CD4-positive, alpha-beta T cell treated with Interleukin-15 for 1 hour (primary cell): ENCODE measurements at places on chromosomes 3 and 15.

DNA sequence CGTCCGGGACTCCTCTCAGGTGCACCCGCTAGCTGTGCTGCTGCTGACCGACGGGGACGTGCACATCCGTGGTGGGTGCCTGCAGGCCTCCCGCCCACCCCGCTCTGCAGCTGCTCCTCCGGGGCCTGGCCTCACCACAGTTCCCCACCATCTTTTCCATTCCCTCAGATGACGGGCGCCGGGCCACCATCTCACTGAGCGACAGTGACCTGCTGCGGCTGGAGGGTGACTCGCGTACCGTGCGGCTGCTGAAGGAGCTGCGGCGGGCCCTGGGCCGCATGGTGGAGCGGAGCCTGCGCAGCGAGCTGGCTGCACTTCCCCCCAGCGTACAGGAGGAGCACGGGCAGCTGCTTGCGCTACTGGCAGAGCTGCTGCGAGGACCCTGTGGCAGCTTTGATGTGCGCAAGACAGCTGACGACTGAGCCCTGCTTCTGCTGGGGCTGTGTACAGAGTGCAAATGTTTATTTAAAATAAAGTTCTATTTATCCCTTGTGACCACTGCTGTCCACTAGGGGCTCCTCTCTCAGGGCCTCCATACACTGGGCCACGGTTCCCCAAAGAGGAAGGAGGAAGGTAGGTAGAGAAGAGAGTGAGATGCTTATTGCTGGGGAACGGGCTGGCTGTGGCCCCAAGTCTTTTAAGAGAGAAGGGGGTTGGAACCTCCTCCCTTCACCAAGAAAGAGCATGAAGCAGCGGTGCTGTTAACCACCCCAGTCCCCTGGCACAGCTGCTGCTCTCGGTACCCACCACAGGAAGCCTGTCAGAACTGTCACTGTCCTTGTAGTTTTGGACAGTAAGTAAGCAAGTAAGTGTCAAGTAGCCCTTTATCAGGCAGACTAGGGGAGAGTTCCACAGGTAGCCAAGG is 47.0 kb downstream of the DHX30 start:
- no peak for DNase-seq

DNA sequence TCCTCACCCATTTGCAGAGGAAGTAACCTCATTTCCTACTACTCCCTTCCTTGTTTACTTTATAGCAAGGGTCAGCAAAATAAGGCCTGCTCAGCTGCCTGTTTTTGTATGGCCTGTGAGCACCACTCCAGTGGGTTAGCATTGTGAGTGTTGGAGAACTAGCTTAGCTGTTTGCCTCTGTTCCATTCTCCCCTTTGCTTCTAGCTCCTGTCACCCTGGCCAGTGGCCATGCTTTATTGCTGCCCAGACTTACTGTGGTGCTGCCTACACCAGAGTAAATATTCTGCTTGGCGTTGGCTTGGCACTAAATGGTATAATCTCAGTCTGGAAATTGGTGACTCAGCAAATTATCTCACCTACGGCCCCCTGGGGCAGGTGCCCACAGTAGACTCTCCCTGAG is 8.8 kb downstream of the PDCD6IP start:
- no peak for DNase-seq

GRCh38 chr3:47261301-47261700 is 21.3 kb downstream of the KIF9 start:
- no peak for DNase-seq

DNA sequence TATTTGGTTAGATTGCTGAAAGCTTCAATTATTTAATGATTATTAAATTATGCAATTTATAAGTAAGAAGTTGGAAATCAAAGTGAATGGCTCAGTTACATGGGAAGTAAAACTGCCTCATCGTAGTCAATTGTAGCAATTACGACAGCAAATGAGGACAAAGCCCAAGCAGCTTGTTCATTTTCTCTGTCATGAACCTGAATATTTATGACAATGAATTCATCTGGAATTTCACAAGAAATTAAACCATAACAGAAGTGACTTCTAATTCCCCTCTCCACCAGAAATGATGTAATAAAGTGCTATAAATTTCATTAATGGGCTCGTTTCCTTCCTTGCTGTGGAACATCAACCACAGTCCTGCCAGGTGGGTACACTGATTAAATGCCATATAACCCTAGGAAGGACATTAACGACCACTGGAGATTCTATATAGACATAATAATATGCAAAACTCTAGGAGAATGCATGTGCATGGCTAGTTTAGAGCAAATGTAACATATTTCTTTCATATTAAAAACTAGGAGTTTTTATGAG is 273.8 kb upstream of the DCBLD2 start:
- DNase-seq = no peak

DNA sequence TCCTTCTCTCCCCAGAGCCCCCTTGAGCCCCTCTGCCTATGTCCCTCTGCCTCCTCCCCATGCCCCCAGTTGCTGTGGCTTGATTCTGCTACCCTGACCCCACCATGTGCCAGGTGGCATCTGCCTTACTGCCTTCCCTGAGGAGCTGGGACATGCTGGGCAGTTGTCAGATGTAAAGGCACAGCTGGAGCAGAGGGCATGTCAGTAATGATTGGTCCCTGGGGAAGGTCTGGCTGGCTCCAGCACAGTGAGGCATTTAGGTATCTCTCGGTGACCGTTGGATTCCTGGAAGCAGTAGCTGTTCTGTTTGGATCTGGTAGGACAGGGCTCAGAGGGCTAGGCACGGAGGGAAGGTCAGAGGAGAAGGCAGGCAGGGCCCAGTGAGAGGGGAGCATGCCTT is 3.5 kb upstream of the PPCDC start:
- no peak for DNase-seq

DNA sequence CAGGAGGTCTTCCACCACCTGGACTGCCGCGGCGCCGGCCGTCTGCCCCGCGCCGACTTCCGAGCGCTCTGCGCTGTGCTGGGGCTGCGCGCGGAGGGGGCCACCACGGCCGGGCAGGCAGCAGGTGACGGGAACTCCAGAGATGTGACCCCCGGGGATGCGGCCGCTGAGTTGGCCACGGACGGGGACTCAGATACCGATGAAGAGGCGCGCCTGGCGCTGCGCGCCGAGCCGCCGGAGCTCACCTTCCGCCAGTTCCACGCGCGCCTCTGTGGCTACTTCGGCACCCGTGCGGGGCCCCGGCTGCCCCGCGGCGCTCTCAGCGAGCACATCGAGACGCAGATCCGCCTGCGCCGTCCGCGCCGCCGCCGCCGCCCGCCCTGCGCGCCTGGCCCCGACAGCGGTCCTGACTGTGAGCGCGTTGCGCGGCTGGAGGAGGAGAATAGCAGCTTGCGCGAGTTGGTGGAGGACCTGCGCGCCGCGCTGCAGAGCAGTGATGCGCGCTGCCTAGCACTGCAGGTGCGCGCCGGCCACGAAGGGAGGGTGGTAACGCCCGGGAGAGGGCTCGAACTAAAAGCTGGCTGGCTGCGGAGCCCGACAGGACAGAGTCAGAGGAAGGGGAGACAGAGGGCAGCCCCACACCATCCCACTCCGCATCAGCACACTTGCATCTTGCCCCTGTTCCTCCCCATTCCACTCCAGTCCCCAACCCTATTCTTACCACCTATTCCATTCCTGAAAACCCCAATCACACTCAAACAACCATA is 885 bp downstream of the EFCC1 start:
- DNase-seq = no peak

DNA sequence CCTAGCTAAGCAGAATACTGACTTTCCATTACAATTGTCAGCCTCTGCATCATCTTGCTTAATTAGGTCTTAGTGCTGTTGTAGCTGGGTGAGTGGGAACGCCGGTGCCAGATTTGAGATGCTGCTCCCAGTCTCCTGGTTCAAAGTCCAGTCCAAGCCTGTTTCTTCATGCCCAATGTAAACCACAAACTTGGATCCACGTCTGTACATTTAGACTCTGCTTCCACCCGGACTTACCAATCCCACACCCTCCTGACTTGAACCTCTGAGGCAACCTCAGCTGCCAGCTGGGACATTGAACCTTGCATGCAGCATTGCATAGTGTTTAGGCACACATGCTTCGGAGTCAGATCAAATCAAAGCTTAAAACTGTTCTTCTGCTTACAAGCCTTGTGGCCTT is 43.0 kb downstream of the BCL2L10 start:
- no peak for DNase-seq

GRCh38 chr3:59107856-59108815 is 58.3 kb upstream of the CFAP20DC start:
- DNase-seq = no peak

GRCh38 chr3:27392950-27393679 is 23.9 kb upstream of the NEK10 start:
- DNase-seq = no peak

DNA sequence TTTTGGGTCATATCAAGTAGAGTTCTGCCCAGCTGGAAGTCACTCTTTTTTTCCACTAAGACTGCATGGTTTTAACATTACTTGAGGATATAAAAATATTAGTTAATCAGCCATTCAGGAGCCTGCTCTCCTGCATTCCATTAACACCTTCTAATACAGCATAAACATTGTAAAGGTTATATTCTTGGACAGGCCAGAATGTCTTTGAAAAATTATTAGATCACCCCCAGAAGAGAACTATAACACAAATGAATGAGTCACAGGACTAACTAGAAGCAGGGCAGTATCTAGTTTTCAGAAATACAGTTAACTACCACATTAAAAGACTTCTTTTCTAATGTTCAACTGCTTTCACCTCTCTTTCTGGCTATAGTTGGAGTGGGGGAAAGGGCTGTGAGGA is 80.9 kb downstream of the THBS1 start:
- no peak for DNase-seq

DNA sequence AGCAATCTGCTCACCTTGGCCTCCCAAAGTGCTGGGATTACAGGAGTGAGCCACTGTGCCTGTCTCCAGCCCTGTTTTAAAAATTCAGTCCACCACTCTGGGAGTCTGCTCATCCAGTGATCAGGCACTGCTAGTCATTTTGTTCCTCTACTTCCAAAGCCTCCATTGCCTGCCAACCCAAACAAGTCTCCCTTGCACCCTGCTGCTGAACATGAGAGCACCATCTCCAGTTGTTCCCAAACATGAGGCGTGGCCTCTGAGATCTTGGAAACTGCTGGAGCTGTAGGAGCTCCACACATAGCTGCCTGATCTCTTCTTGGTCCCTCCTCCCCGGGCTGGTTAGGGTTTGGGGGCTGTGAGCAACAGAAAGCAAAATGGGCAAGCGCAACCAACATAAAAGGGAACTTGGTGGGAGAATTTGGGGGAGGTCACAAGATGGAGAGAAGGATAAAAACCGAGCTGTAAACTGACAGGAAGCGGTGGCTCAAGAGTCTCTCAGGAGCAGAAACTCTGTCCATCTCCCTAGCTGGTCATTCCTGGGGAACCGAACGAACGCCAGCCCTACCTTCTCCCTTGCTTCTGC is 49.6 kb upstream of the TLE3 start:
- no peak for DNase-seq

DNA sequence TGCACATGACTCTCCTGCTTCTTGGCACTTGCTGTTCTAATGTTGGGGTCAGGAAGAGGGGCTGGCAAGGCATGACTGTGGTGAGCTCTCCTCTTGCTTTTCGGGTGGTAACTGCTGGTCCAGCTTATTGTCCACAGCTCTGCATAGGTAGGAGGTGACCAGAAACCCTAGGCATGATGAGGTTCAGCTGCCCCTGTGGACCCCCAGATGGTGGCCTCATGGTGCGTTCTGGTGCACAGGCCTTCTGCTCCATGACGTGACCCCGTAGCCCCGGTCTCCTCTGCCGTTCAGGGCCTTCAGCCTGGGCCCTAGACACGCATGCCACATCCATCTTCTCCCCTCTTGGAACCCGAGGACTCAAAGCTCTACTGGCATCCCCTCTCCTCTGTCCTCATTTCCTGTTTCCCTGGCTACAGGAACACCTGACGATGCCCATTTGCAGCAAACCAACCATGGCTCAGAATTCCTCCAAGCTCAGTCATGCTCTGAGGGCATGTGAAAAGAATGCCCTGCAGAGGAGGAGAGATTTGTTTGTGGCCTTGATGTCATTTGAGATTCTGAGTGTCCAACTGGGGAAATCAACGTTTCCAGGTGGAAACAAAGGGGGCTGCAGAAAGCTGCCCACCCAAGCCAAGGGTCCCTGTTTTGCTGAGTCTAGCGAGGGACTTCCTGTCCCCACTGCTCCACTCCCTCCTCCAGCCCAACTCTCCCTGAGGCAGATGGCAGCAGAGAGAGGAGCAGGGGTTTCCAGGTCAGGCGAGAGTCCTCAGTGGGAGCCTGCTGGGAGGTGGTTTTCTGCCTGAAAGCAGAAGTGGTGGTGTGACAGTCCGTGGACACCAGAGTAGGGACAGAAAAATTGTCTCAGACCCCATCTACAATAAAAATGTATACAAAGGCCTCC is 198.7 kb upstream of the LYSMD4 start:
- DNase-seq = no peak

GRCh38 chr3:151216641-151217607 is 13.9 kb upstream of the GPR171 start:
- DNase-seq = no peak

- no peak for DNase-seq
Observed at GRCh38 chr3:49424816-49425215, 2.5 kb upstream of the AMT start.

- peak; percentile 70 for DNase-seq
Observed at GRCh38 chr3:59857589-59858346, 807.9 kb upstream of the CFAP20DC start.

GRCh38 chr3:15291589-15292541 is 40.5 kb downstream of the SH3BP5 start:
- peak; percentile 73 for DNase-seq

- DNase-seq = peak; percentile 37
Observed at GRCh38 chr15:67107014-67107812, 41.8 kb downstream of the SMAD3 start.

GRCh38 chr15:61075741-61076140 is 153.4 kb downstream of the RORA start:
- no peak for DNase-seq

- no peak for DNase-seq
Observed at GRCh38 chr3:195213639-195214315, 57.2 kb downstream of the XXYLT1 start.

DNA sequence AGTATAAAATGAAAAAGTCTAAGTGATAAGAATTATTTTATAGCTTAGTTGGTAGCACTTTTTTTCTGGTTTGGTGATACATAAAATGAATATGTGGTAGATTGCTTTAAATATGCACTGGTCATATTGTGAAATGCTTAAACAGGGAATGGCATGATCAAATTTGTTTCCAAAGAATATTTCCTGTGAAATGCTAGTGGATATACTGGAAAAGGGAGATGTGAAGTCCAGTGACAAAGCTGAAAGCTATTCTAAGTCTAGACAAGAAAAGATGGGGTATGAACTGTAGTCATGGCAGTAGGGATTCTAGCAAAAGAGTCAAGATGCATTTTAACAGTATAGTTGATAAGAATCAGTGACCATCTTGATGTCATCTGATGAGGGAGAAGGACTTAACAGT is 98.9 kb upstream of the MME start:
- no peak for DNase-seq
